ENCODE measurements at places on chromosomes 3 and 15.

DNA sequence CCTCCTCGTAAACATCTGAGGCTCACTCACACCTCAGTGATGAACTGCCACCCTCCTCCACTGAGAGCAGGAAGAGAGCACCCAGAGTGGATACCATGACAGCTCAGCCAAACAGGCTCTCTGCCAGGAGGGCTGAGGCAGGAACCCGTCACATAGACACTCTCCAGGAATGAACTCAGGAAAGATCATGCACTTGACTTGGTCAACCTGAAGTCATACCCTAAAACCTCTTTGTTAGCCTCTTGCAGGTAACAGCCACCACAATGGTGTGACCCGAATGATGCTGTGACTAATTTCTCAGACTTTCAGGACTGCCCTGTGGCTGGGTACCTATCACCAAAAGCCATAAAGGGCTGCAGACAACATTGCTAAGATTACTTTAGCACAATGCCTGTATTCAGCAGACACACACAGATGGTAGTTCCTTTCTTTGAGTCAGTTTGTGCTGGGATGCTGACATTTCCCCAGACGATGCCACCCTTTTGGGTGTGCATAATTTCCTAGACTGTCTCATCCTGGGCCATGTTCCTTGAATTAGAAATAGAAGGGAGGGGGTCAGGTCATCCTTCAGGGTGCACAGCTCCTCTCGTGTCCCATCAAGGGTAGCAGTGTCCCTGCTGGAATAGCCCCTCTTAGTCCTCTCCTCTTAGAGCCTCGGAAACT, 30.3 kb downstream of the CX3CR1 start:
- no peak for DNase-seq

DNA sequence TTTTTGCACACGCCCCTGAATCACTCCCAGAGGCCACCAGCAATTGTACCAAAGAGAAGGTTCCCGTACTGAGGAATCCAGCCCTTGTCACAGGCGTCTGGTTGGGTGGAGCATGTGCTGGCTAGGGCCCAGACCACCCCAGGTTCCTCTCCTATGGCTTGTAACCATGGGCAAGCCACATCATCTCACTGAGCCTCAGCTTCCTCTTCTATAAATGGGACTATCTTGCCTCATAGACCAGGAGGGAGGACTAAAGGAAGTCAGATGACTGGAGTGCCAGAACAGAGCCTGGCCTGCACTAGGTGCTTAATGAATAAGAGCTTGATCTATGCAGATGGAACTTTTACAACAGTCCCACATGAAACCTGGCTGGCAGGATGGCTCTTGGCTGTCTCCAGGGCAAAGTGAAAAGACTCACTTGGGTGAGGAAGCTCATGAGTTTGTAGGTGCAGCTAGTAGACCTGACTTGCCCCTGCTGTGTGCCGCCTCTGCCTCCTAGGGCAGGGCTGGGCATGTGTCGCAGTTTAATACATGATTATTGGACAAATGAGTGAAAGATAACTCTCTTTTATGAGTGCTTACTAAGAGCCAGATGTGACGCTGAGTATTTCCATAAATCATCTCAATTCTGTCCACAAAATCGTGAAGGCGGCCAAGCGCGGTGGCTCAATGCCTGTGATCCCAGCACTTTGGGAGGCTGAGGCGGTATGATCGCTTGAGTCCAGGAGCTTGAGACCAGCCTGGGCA, 29.3 kb downstream of the CTSH start:
- no peak for DNase-seq

DNA sequence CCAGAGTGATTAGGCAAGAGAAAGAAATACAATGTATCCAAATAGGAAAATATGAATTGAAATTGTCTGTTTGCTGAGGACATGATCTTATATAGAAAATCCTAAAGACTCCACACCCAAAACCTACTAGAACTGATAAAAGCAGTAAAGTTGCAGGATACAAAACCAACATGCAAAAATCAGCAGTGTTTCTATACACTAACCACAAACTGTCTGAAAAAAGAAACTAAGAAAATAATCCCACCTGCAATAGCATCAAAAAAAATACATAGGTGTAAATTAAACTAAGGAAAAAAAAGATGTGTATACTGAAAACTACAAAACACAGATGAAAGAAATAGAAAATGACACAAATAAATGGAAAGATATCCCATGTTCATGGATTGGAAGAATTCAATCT, 203.6 kb upstream of the SETMAR start:
- no peak for DNase-seq

GRCh38 chr3:37144806-37145205, 29.6 kb downstream of the LRRFIP2 start:
- DNase-seq: no peak

GRCh38 chr3:180548050-180548449, 53.9 kb upstream of the TTC14 start:
- DNase-seq: no peak

DNA sequence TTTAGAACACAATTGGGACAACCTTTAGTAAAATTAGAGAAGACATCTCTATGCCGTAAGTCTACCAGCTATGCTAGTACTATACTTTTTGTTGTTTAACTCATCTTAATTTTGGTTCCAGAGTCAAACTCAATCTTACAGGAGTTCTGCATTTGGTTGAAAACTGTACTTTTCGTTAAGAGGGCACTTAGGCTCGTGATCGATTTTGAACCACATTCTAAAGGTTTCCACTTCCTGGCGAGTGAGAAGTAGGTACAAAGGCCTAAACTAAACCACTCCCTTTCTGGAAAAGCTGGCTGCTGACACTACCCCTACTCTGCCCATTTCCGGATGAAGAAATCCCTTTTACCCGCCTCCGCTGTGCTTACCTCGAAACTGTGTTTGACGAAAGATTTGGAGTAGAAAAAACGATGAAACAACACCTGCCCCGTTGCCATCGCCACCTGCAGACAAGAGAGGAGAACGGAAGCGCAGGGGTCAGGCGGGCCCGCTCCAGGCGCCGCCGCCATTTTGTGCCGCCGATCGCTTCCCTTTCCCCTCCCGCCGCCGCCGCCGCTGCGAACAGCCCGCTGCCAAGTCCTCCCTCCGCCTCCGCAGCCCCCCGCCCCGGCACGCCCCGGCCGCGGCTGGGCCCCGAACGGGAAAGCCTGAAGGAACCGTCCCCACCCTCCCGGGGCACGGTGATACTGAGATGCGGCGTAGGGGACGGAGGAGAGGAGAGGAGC, 748 bp downstream of the CCNL1 start:
- peak; percentile 53 for DNase-seq

DNA sequence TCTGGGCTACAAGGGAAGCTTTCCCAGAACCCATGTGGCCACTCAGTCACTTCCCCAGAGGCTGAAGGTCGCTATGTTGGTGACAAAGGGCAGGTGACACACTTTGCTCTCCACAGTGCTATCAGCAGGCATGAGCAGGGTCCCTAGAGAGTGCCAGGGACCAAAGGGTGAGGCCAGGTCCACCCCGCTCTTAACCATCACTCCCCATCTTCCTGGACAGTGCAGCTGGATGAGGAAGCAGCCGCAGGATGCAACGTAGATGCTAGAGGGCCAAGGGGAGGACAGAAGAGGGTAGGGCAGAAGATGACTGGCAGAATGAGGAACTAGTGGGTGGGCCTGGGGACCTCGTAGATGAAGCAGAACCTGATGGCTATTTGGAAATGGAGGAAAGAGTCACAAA, 13.6 kb upstream of the LTF start:
- no peak for DNase-seq

GRCh38 chr3:30538791-30539190, 67.6 kb upstream of the TGFBR2 start:
- DNase-seq: no peak

DNA sequence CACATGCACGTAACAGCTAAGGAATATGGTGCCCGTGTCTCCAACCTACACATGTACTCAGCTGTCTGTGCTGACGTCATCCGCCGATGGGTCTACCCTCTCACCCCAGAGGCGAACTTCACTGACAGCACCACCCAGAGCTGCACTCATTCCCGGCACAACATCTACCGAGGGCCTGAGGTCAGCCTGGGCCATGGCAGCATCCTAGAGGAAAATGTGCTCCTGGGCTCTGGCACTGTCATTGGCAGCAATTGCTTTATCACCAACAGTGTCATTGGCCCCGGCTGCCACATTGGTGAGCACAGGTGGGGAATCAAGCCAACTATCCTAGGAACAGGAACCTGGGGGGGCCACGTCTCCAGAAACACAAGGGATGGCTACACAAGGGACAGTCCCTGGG, 5.3 kb downstream of the EIF2B5 start:
- DNase-seq: no peak

DNA sequence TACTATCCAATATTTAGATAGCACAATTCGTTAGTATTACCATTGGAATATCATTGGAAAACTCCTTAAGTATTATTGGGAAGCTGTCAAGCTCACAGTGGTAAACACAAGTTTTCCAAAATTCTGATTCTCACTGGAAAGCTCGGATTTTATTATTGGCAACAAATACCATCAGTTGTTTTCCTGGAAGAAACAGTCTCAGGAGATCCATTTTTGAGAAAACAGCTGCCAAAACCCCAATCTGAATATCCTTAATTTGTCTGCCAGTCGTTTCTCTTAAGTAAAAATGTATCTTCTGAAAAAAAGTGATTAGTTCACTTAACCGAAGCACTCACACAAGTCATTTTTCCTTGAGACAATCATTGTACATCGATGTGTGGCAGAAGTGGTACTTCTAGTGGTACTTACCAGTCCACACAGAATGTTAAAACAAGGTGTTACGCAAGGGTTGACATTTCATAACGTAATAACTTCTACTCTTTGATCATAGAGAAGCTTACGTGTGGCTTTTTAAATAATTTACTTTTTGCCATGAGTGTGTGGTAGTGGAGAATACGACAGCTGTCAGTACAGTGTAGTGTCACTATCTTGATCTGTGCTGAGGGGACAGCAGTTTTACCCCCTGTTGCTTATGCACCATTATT, 74.9 kb downstream of the FAM43A start:
- DNase-seq: no peak

DNA sequence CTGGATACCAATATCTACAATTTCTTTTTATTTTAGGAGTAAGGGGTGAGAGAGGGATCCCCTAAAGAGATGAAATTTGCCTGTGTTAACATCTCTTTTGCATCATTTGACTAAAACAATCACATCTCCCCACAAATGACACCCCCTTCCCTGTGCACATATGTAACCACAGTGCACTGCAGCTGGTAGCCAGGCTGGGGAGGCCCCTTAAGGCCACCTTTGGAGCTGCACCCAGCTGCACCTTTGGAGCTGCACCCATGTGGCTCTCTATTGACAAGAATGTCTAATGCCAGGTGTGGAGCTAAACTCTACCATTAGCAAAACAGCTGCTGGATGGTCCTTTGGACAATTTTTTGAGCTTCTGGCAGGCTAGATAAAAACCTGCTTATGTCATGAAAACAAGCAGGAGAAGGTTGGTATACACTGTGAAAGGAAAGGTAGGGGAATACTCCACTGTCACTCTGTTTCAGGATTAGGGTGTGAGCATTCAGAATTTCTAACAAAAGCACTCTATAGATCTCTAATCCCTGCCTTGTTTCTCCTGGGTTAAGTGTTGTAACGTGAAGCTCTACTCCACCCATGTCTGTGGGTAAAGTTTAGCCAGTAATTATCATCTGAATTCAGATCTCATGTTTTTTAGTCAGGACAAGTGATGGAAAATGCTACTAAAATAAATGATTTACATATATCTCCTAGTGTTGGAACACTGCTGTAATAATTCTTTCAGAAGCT, 52.1 kb downstream of the TFG start:
- no peak for DNase-seq

DNA sequence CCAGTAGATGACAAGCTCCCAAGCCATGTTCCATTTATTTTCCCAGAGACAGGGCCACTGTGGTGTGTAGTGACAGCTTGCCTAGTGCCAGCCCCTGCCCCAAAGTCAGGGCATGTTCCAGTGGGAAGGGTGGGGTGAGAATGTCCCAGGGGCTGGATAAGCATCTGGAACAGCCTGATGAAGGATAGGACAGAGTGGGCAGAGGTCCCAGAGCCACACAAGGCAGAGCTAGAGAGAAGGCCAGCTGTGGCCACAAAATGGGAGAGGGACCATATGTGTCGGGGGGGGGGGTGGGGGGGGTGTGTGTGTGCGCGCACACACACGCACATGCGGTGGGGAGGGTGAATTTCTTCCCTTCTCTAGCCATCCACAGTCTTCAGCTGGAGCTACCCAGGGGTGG, 27.0 kb upstream of the TSPAN3 start:
- DNase-seq: no peak

DNA sequence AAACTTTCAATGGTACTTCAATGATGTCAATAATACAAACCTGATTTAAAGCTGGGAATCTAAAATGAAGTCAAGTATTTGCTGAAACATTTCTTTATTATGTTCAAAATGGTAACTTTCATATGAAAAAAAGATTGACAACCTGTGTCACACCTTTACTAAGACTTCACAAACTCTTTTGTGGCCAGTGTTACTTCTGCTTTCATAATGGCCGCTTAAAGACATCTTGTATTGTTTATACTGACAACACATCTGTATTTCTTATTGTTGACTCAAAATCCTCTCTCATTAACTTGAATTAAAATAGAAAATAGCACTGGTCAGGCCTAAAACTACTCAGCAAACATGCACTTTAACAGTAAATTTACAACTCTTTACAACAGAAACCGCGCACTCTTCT, 312.3 kb upstream of the CNTN6 start:
- no peak for DNase-seq

- no peak for DNase-seq
These were observed 23.9 kb downstream of the NIT2 start for GRCh38 chr3:100358413-100358812.

GRCh38 chr3:149299938-149300801, 33.3 kb downstream of the TM4SF18 start:
- DNase-seq: no peak

DNA sequence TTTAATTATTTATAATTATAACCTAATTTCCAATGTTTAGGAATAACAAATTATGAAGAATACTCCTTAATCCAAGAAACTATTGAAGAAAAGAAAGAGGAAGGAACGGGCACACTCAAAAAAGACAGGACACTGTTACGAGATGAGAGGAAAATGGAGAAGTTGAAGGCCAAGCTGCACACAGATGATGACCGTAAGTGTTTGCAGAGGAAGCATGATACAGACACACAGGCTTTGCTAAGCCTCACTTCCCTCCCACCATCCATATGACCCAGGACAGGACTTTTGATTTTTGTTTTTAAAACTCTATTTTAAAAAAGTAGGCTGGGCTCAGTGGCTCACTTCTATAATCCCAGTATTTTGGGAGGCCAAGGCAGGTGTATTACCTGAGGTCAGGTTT, 389.4 kb upstream of the TPM1 start:
- no peak for DNase-seq

All from activated T-helper 1 cell treated with anti-CD3 and anti-CD28 coated beads, Interleukin-2, amount 50 U/mL, for 16 hours (primary cell).